ENCODE measurements at places on chromosomes 1 and 21.

GRCh38 chr1:153929426-153929825 is 6.7 kb upstream of the GATAD2B start:
- no peak for DNase-seq

- no peak for DNase-seq
Measured at GRCh38 chr1:55831759-55832158, 616.6 kb upstream of the USP24 start.

GRCh38 chr1:43274125-43274803 is 4.5 kb downstream of the TMEM125 start:
- DNase-seq: no peak

DNA sequence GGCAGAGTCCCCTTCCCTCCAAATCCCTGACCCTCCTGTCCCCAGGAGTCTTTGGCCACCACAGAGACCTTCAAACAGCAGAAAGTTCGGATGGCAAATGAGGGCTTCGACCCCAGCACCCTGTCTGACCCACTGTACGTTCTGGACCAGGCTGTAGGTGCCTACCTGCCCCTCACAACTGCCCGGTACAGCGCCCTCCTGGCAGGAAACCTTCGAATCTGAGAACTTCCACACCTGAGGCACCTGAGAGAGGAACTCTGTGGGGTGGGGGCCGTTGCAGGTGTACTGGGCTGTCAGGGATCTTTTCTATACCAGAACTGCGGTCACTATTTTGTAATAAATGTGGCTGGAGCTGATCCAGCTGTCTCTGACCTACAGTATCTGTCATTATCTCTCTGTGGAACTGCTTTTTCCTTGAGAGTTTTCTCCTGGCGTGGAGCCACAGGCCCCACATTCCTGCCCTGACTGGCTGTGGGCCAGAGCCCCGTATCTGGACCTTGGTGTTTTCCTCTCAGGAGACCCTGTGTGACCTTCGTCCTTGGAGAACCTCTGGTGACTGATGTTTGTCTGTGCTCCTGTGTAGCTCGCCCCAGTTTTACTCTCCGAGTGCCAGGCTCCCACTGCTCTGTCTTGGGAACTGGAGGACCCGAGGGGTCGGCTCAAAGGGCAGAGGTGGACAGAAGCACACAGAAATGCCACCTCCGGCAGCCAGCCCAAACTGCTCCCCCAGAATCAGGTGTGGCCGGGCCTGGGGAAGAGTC is 4.8 kb downstream of the SLC27A3 start:
- no peak for DNase-seq

DNA sequence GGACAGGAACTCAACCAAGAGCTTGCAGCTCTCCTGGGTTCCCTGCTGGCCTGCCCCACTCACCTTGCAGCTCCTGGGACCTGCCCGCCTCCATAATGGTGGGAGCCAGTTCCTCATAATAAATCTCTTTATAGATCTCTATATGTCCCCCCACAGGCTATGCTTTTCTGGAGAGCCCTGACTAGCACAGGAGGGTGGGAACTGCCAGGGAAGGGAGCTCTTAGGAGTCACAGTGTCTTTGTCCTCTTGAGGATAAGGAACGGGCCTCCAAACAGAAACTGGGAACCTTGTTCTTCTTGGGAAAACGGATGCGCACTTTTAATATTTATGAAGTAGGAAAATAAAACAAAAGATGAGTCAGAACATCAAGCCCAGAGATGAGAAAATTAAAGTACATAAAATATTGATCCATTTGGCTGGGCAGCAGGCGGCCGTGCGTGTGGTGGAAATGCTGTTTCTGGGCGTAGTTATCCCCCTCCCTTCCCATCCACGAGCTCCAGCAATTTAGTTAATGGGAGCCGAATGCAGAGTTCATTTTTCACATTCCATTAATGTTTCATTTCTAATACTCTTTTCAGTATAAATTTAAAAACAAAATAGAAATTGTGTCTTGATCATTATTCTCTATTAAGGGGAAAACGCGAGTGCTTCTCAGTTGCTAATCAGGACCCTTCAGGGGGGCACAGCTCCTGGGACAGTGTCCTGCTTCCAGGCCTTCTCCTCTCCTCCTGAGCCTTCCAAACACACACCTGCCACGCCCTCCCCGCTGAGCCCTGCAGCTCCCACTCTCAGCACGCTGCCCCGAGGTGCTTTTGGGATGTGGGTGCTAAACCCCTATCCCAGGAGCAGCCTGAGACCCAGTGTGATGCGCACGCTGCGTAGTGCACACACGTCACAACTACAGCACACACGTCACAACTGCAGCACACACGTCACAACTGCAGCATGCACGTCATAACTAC is 323.3 kb upstream of the AJAP1 start:
- DNase-seq: no peak

DNA sequence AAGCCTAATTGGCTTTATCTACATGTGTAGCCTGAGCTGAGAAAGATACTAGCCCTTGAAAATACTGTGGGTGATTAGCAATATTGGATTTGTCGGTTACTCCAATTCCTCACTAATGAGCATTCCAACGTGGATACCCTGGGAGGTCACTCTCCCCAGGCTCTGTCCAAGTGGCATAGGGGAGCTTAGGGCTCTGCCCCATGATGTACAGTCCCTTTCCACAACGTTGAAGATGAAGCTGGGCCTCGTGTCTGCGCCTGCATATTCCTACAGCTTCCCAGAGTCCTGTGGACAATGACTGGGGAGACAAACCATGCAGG is 2.6 kb downstream of the RCC1 start:
- no peak for DNase-seq

Data from activated gamma-delta T cell treated with anti-CD3 and anti-CD28 coated beads, Interleukin-2, amount 50 U/mL, for 16 hours (primary cell).